ENCODE measurements at places on chromosomes 5 and 9.

GRCh38 chr9:116366241-116366640 is 212.7 kb downstream of the PAPPA start:
- no peak for DNase-seq

- no peak for DNase-seq
Measured at GRCh38 chr9:90858457-90858901, 56.9 kb downstream of the SYK start.

- DNase-seq = peak; percentile 95
Measured at GRCh38 chr9:109856785-109857184, 76.8 kb downstream of the PALM2AKAP2 start.

DNA sequence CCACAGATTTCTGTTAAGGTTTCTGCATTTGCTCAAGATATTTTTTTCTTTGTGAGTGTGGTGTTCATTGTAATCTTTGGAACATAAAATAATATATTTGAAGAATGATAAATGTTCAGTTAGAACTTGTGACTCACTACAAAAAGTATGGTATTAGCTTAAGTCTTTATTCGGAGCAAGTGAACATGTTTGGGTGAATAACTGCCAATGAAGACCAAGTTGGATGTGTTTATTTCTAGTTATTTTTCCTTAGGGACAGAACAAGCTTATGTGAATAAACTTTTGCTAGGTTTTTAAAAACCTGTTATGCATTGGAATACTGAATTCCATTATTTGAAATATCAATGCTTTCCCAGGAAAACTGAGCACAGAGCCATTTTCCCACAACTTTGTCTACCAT is 418.6 kb downstream of the SLCO4C1 start:
- no peak for DNase-seq

- DNase-seq = no peak
Measured at GRCh38 chr9:34651321-34651720, 664 bp upstream of the IL11RA start.

DNA sequence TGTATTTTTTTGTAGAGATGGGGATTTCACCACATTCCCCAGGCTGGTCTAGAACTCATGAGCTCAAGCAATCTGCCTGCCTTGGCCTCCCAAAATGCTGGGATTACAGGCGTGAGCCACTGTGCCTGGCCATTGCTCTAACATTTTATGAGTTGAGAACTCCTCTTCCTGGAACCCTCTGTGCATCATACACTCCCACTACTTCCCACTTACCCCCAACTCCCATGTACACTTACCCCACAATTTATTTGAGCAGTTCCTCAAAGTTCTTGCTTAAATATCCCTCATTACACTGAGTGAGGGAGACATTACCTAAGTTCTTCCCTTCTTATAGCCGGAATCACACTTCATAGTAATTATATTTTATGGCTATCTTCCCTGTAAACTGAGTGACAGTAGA is 42.9 kb upstream of the GALNT10 start:
- DNase-seq = no peak

DNA sequence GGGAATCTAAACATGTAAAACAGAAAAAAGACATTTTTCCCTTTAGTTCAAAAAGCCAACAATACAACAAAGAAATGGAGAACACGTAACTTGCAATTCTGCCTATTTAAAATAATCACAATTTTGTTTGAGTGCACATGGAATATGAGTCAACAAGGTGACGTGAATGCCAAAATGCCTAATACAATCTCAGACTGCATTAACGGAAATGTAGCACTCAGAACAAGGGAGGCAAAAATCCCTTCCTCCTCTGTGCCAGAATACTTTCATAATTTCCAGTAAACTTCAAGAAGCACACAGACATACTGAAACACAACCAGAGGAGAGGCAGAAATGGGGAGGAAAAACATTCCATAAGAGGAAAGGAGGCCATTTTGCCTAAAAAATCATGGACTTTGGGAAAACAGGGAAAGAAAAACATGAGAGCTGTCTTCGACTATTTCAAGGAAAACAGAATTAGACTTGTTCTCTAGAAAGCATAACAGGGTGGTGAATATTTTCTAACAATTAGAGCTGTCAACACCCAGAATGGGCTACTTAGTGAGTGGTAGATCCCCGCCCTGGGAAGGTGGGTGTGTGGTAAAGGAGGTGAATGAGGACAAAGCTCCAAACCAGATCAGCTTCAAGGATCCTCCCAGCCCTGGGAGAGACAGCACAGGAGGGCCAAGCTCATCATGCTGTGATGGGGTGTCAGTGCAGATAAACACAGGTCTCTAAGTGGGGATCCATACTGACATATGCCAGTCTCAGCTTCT is 48.2 kb downstream of the ABCA1 start:
- no peak for DNase-seq

DNA sequence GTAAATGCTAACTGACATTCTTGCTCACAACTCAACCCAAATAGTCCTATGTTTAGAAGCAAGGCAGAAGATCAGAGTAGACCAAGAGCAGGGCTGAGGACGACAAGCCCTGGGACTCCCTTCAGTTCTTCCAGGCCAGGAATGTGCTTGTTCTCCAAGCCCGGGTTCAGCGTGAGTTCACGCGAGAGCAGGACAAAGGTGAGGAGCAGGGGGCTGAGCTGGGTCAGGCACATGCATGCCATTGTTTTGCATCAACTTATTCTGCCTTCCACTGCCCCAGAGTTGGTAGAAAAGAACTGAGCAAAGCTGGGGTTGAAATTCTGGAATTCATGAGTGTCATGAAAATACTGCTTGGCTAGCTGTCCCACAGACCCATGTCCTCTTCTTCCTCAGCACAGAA is 206.5 kb downstream of the PAX5 start:
- DNase-seq = no peak

DNA sequence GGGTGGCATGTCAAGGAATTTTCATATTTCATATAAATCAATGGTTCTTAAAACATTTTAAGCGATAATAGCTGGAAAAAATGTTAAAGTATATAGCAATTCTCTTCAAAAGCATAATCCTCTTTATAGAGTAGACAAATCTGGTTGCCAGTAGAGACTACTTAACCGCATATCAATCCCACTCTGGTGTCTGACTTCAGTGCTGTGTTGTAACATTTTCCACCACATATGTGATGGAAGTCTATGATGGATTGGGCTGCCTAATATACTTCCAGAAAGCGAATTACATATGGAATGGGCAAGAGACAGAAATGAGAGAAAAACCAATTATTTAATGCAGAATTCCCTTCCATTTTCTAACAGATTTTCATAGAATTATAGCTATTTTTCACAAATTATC is 54.3 kb downstream of the FBN2 start:
- no peak for DNase-seq

DNA sequence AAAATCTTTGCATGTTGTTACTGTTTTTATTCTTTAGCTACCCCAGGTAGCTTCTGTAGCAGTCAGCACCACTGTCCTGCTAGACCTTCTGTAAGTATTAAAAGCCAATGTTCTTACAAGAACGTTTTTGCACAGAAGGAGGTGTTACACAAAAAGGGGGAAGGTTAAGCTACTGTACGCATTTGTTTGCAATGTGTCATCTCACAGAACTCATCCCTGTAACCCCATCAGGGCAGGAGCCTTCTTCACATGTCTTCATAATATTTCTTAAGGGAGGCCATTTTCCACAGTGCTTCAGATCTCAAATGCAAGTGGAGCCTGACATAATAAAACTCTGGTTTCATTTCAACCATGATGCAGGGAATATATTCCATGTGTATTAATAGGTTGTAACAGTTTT is 67.9 kb downstream of the OSMR start:
- no peak for DNase-seq

GRCh38 chr9:78746010-78746409 is 449.1 kb downstream of the PSAT1 start:
- DNase-seq = no peak

GRCh38 chr5:106875591-106876297 is 795.0 kb downstream of the EFNA5 start:
- no peak for DNase-seq

GRCh38 chr9:110874963-110875674 is 163.2 kb downstream of the LPAR1 start:
- DNase-seq = peak; percentile 66

DNA sequence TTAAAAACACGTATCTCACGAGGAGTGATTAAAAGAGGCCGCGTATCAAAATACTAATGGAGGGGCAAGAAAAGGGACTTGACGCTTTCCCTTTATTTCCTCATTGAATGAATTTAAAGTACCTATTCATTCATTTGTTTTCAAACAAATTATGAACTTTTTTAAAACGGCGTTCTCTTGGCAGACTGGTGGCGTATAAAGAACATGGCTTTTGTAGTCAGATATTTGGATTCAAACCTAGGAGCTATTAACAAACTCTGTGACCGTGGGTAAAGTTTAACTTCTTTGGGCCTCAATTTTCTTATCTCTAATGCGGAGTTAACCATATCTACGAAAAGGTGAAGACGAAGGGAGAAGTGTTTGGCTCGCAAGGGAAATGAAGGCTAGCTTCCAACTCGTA is 876 bp downstream of the CAAP1 start:
- no peak for DNase-seq

DNA sequence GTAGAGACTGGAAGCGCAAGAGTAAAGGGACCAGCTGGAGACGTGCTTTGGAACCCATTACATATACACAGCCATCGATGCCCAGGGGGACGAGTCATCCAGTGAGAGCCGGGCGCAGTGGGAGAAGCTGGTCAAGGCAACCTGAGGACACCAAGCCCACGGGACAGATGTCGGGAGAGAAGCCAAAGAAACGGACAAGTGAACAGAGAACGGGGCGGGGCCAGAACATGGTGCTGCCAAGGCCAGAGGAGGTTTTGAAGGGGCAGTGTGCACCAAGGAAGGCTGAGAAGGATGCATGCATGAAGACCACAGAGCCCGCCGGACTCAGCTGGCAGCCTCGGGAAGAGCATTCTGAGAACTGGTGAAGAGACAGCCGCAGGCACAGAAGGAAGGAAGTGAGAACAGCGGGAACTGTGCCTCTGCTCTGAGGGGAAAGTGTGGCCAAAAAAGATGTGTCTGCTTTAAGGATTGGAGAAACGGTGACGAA is 20.3 kb downstream of the CAMSAP1 start:
- DNase-seq = no peak

DNA sequence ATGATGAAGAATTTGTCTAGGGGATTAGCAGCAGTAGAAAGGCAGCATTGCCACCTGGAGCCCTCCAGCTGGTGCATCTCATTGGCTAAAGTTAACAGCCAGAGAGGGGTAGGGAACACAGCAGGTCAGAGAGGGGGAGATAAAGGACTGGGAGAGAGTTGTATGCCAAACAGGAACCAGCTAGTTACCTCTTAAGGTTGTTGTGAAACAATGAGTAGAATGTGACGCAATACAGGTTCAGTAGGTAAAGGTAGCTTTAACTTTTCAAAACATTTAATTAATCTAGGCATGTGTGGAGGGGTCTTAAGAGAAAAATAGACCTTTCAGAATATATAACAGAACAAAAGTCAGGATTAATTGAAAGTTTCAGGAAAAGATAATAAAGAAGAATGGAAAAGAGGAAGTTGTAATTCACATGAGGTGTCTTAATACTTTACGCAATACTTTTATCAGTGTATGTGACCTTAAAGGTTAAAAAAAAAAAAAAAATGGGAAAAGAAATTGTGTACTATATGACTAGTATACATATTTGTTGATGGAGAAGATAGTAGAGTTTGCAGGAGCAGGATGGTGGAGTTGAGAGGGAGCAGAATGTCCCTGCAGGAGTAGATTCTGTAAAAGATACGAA is 14.3 kb downstream of the FBXO38 start:
- no peak for DNase-seq

DNA sequence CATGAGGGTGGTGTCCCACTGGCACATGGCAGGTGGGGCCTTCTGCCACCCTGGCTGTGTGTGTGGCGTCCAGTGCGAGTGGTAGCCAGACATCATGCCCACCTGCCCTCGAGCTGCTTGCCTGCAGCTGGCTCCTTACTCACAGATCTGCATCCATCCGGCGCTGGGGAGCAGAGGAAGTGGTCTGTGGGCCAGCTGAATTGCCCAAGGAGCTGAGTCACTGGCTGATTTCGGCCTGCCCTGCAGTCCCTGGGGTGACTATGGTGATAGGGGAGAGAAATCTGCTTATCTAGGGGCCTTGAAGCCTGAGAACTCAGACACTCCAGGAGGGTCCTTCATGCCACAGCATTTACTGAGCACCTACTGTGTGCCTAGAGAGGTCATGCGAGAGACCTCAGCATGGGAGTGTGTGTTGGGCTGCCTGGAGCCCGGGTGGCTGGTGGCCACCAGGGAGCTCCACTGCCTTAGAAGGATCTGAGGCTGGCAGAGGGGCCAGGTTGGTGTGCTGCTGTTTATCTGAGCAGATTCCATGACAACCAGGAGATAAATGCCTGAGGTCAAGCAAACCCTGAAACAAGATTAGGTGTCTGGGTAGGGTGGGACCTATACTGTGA is 57.1 kb downstream of the SLC22A5 start:
- peak; percentile 82 for DNase-seq

- DNase-seq = no peak
Measured at GRCh38 chr9:132945186-132946130, 1.0 kb upstream of the TSC1 start.

DNA sequence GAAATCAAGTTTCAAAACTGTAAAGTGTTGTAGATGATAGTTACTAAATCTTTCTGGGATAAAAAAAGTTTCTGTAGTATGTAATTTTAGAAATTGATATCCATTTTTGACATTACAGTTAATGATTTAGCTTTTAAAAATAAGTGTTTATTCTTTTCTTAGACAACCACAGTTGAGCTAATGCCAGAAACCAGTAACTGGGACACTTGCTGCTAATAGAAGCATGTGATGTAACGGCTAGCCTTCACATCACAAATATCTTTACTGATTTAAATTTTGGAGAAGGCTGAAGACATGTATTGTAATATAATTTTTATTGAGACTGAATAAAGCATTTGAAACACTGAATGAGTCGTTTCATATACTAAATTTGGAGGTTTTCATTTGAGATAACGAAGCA is 18.8 kb downstream of the CSNK1G3 start:
- no peak for DNase-seq

- no peak for DNase-seq
Measured at GRCh38 chr9:133735931-133736330, 2.2 kb downstream of the SARDH start.

- no peak for DNase-seq
Measured at GRCh38 chr9:113313261-113313660, 10.1 kb upstream of the RNF183 start.

GRCh38 chr5:126780165-126780827 is 3.4 kb downstream of the LMNB1 start:
- peak; percentile 10 for DNase-seq

- no peak for DNase-seq
Measured at GRCh38 chr9:89732295-89732938, 127.6 kb downstream of the GADD45G start.
